Sciatic nerve (tissue), 2 donors: ENCODE measurements at places on chromosomes 12 and 14.

GRCh38 chr14:74964787-74965485 is 9.5 kb upstream of the PGF start:
- no peak for DNase-seq

DNA sequence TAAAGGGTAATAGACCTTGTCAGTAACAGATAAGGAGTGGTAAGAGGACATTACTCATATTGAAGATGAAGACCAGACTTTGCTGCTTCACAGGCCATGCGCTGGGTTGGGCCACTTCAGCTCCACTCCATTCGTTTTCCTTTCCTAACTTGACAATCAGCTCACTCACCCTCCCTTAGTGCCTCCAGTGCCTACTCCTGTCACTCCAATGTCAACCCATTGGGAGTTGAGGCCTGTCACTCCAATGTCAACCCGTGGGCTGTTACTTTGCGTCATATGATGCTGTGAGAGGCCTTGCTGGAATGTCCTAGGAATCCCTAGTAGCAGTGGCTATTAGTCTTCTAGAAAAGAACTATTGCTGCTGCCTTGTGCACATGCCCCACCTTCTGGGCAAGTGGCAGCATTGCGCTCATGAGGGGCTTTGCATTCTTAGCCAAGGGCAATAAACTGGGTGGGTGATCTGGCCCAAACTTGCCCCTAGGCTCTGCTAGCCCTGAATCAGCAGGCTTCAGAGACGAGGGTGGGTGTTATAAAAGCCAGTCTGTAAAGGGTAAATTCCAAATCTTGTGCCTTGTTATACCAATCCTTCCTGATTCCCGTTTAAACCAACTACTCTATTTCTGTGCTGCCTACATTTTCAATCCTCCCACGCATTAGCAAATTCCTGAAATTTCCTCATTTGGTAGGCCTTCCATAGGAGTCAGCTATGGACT is 36.1 kb downstream of the BAZ2A start:
- DNase-seq = peak; percentile 77

GRCh38 chr14:102840771-102841528 is 63.7 kb downstream of the TRAF3 start:
- no peak for DNase-seq

DNA sequence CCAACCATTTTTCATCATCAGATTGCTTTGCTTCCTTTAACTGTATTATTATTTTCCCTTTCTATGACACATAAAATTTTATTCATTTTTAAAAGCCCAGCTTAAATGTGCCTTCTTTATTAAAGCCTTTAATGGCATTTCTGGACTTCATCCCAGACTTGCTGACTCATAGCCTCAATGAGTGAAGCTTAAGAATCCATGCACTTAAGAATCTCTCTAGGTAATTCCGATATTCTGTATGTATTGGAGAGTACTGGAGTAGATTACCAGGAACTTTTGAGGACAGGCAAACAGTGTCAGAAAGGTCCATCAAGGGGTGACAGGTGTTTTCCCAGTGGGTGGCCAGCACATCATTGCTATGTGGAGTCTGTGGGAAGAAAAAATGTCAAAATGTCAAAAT is 107.9 kb downstream of the PTPRQ start:
- DNase-seq = no peak

DNA sequence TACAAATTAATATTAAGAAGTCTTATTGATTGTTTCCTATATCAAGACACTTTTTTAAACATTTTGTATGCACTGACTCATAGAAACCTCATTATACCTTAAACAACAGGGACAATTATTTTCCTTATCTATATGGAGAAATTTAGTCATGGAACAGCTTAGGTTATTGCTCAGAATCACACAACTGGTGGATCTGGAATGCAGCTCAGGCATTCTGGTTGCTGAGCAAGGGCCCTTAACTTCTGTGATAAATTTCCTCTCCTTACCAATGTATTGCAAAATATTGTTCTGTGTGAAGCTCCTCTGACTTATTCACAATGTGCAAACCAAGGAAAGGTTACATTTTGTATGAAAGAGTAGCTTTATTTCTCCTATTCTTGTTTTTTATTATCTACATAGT is 817.8 kb downstream of the LRFN5 start:
- DNase-seq = no peak

DNA sequence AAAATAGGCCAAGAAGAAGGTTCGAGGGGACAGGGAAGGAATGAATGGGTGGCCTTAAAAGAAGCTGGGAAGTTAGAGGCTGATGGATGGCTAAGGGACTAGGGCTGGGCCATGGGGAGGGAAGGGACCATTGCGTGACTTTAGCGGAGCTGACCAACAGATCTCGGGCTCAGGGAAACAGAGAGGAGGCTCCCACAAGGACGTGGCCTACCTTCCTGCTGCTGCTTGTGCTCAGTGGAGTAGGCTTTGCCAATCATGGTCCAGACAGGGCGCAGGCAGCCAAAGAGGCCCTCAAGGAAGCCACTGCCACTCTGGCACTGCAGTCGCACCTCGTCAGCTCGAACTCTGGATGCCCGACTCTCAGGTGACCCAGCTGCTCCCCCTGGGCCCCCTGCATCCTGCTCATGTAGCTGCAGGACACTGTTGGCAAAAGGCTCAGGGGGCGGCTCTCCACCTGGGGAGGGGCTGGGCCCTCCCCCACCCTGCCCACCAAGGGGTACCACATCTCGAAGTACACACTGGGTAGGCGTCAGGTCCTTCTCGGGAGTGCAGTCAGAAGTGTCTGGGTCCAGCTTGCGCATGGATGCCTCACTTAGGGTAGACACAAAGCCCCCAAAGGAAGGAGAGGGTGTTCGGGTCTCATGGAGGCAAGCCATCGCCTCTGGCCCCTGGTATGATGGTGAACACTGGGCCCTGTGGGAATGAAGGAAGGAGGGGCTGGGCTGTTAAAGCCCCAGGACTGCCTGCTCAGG is 12.3 kb downstream of the MAP3K12 start:
- DNase-seq = peak; percentile 50

- DNase-seq = no peak
Measured at GRCh38 chr12:120235369-120236323, 29.9 kb downstream of the PXN start.

DNA sequence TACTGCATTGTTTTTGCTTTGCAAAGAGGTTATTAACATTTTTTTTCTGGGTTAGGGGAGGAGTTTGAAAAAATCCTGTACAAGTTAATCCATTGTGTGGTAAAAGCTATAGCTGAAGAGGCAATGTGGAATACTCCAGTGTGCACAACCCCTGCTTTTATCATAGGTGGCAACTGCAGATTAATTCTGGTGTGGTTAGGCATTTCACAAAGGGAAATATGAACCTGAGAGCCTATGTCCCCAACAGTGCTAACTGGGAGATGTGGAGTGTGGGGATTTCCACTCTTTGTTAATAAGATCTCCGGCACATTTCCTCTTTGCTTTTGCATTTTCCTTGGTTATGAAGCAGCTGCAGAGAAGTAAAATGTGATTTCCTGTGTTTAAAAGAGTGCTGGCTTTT is 33.6 kb downstream of the PRORP start:
- DNase-seq = no peak

GRCh38 chr12:63841571-63841970 is 2.9 kb upstream of the SRGAP1 start:
- no peak for DNase-seq

DNA sequence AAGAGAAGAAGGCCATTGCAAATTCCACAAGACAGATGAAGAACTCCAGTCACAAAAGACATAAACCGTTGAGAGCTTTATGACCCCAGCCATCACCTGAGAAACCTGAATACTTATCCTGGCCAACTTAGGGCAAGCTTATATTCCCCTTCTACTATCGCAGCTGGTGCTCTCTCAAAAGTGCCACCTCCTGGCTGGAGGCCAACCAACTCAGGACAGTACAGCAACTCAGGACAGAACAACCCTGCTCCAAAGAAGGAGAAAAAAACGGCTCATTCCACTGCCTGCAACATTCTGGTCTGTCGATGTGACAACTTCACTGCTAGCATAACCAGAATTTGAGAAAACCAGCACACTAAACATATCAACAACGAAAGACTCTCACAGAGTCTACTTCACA is 9.7 kb upstream of the KRT6B start:
- no peak for DNase-seq

DNA sequence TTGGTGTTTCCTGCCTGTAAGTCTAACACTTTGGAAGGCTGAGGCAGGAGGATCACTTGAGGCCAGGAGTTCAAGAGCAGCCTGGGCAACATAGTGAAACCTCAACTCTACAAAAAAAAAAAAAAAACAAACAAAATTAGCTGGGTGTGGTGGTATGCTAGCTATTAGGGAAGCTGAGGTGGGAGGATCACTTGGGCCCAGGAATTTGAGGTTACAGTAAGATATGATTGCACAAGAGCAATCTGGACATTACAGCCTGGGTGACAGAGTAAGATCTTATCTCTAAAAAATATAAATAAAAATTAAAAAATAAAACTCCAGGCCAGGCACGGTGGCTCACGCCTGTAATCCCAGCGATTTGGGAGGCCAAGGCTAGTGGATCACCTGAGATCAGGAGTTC is 39.8 kb upstream of the CMKLR1 start:
- DNase-seq = no peak

GRCh38 chr14:95180966-95181741 is 23.8 kb upstream of the DICER1 start:
- DNase-seq = no peak

GRCh38 chr14:100303925-100304324 is 2.3 kb downstream of the SLC25A29 start:
- DNase-seq = no peak

DNA sequence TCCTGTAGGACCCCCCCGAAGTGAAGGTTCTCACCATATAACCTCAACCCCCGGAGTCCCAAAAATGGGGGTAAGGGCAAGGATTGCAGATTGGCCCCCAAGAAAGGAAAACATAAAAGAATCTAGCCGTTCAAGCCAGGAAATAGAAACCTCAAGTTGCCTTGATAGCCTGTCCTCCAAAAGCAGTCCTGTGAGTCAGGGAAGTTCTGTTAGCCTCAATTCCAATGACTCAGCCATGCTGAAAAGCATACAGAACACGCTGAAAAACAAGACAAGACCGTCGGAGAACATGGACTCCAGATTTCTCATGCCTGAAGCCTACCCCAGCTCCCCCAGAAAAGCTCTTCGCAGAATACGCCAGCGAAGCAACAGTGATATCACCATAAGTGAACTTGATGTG is 344.2 kb upstream of the RGS6 start:
- no peak for DNase-seq
